ENCODE measurements at places on chromosomes 12 and 14.

GRCh38 chr14:89851106-89851505 lies 103.4 kb downstream of the EFCAB11 start:
- no peak for DNase-seq

DNA sequence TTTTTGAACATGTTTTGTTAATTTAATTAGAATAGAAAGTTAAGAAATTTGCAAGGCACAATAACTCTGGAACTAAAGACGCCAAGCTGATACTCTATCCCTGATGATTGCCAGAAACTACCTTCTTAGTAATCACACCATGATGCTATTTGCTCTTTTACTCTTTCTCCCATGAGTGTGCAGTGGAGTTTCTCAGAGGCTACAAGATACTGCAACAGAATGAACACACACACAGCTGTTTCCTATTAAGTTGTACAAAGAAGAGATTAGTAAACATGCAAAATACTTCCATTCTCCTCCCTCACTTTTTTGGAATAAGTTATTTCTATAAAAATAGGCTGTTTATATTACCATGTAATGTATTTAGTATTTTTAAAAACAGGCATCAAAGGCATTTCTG lies 1367.5 kb downstream of the AACS start:
- DNase-seq, result no peak

DNA sequence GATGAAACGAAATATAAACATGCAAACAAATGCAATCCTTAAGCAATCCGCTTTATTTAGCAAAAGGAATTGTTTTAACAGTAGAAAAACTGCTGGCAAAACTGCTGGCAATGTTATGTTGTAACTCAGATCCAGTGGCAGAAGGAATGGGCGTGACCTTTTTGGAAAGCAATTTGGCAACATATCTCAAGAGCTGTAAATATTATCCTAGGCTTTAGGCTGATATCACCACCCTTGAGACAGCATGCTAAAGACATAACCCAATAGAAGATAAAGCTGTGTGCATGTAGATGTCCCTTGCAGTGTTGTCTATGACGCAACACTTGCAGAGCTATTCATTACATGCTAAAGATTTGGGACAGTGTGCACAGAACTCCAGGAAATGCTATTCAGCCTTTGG lies 138.5 kb downstream of the DICER1 start:
- DNase-seq, result no peak

- no peak for DNase-seq
Observed at GRCh38 chr14:24888532-24888931, 161.4 kb downstream of the STXBP6 start.

DNA sequence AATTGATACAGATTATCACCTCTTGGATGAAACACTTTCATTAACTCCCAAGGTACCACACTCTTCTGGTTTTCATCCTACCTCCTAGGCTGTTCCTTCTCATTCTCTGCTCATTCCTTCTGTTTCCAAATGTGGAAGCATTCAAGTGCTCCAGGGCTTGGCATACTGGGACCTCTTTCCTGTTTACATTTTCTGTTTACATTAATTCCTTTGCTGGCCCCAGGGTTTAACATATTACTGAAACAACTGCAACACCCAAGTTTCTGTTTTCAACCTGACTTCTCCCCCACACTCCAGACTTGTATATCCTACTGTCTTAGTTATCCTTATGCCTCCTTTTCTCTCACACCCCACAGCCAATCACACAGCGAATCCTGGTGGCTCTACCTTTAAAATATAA lies 386.3 kb upstream of the GARIN6 start:
- no peak for DNase-seq

DNA sequence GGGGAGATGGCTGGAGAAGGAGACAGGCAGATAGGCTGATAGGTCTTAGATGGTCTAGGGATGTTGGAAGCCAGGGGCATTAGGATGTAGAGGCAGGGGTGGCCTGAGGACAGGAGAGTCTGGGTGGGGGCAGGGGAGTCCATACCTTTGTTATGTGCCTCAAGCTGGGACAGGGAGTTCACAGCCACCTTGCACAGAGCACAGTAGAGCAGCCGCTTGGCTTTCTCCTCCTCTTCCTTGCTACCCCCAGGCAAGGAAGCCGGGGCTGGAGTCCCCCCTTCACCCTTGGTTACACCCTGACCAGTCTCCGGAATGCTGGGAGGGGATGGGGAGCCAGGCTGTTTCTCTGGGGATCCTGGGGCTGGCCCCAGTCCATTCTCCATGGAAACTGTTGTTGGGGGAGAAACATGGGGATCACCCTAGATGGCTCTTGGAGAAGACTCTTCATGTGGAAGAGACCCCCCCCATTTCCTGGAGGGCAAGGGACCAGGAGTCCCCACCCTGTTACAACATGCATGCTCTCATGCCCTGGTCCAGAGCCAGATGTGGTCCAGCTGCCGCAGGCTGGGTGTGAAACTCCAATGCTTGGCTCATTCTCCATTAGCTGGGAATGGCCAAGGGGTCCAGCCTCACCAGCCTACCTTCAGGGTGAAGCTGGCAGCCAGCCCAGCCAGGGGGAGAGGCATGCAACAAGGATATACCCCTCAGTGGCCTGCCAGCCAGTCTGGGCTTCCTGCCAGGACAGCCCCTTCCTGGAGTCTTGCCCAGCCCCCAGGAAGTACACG lies 7.2 kb upstream of the GPR84 start:
- DNase-seq, result no peak

DNA sequence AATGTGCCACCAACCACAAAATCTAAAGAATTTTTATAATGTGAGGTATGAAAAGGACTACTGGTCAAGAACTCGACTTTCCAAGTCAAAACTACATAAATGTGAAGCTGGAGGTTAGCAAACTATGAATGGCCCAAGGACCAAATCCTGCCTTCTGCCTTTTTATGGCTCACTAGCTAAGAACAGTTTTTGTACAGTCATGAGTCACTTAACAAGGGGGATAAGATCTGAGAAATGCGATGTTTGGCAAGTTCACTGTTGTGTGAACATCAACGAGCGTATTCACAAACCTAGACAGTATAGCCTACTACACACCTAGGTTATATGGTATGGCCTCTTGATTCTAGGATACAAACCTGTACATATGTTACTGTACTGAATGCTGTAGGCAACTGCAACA lies 28.2 kb downstream of the FERMT2 start:
- DNase-seq, result no peak

DNA sequence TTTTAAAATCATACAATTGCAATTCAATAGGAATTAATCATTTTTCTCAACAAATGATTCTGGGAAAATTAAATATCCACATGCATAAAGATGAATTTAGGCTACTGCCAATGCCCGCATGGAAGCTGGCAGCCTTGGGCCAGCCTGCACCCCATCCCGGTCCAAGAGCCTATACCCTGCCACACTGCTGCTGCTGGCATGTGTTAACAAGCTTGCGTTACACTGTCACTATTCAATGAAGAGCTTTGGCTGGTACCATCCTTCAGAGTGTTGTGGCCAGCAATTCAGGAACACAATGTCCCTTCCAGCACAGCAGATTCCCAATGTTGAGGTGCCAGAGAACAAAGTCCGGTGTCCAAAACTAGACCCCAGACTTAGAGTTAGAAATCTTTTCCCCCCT lies 13.6 kb upstream of the TAS2R14 start:
- no peak for DNase-seq
